Iris pigment epithelial cell (primary cell): ENCODE measurements at places on chromosomes 6 and 20.
A peak's percentile ranks its signal among the peaks of the same experiment; 100 is the strongest.

GRCh38 chr6:21946298-21946783, 350.5 kb downstream of the PRL start:
- DNase-seq: peak; percentile 96

- DNase-seq: no peak
Observed at GRCh38 chr6:36924131-36924530, 30.4 kb upstream of the PI16 start.

- no peak for DNase-seq
Observed at GRCh38 chr6:168181316-168181715, 102.3 kb upstream of the FRMD1 start.

DNA sequence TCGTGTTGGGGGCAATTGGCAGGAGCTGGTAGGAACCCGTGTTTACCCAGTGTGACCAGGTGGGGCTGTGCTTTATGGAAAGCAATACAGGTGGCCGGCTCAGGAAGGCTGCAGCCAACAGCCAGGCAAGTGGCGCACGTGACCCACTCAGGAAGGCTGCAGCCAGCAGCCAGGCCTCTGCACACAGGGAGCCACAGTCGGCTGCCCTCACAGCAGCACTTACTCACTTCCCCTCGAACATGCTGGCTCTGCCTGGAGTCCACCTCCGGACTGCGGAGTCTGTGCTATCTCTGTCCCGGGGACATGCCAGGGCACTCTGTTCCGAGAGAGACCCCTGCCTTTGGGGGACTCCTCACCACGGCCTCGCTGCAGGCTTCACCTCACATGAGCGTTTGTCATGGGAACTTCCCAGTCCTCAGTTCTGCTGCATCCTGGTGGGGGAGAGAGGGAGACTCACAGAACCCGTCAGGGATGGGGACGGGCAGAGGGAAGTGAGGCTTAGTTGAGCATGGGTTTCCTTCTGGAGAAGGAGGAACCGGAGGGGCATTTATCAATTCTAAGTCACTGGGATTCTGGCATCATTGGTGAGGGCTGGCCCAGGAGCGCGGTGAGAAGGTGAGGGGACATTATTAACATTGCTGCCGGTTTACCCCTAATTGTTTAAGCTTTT, 76.8 kb downstream of the TTLL2 start:
- no peak for DNase-seq

GRCh38 chr20:19370076-19371075, 157.9 kb downstream of the SLC24A3 start:
- DNase-seq: no peak

DNA sequence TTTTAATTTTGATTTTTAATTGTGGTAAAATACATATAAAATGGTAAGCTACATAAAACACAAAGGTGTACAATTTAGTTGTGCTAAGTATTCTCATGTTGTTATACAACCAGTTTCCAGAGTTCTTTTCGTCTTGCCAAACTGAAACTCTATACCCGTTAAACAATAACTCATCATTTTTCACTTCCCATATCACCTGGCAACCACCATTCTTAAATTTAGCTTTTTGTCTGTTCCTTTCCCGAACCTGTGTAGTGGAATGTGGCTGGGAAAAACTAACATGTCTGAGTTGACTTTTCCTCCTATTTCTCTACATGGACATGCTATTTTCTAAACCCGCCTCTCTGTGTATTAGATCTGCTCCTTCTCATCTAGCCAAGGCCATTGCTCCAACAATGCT, 27.6 kb downstream of the RPRD1B start:
- no peak for DNase-seq

- no peak for DNase-seq
Observed at GRCh38 chr20:59765599-59766177, 161.3 kb downstream of the PHACTR3 start.

DNA sequence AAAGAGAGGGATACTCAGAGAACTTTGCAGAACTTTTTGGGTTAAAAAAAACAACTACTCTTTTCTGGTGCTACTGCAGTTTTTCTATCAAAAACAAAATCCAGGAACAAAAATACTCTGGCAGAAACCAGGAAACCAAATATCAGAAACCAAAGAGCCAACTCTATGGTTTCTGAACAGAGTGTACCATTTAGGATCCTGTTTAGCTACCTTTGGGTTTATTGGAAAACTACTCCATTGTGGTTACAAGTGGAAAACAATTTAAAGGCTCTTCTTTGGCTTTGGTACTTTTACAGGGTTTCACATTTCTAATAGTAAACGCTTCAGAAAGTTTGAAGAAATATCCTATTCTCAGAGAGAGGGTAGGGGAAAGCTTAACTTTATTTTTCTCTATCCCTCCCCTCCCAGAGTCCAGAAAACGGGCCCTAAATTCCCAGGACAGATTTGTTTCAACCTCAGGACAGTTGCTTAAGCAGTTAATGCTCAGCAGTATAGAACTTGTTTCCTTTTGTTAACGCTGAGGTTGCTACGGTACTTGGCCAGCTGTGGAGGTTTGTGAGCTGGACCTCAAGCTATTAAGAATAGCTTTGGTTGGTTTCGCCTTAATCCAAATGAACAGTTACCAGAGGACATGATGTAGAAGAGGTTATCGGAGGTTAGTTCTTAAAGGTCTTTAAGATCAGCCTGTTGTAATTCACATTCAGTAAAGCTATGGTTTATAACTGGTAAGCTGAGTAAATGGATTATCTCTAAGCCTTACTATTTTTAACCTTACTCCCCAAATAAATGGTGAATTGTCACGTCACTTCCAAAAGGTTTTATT, 47.9 kb downstream of the FOXO3 start:
- DNase-seq: peak; percentile 47

GRCh38 chr6:160692369-160692959, 9.6 kb upstream of the PLG start:
- no peak for DNase-seq

DNA sequence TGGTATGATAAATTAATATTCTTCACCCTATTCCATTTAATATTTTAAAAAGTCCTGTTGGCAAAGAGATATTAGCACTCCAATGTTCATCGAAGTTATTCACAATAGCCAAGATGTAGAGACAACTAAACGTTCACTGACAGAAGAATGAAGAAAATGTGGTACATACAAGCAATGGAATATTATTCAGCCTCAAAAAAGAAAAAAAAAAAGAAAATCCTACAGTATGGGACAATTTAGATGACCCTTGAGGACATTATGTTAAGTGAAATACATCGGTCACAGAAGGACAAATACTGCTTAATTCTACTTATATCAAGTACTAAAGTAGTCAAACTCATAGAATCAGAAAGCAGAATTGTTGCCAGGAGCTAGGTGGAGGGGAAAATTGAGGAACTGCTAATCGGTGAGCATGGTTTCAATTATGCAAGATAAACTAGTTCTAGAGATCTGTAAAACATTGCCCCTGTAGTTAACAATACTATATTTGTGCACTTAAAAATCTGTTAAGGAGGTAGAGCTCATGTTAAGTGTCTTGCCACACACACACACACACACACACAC, 4.7 kb downstream of the GCLC start:
- no peak for DNase-seq
